CD4-positive, alpha-beta T cell treated with Interleukin-15 for 4 hours (primary cell): ENCODE measurements at places on chromosomes 13 and 19.

GRCh38 chr19:13252569-13253335 lies 102.5 kb downstream of the IER2 start:
- DNase-seq: no peak

GRCh38 chr13:36006347-36006746 lies 124.8 kb downstream of the DCLK1 start:
- no peak for DNase-seq

GRCh38 chr19:10861103-10861651 lies 10.2 kb upstream of the CARM1 start:
- no peak for DNase-seq

DNA sequence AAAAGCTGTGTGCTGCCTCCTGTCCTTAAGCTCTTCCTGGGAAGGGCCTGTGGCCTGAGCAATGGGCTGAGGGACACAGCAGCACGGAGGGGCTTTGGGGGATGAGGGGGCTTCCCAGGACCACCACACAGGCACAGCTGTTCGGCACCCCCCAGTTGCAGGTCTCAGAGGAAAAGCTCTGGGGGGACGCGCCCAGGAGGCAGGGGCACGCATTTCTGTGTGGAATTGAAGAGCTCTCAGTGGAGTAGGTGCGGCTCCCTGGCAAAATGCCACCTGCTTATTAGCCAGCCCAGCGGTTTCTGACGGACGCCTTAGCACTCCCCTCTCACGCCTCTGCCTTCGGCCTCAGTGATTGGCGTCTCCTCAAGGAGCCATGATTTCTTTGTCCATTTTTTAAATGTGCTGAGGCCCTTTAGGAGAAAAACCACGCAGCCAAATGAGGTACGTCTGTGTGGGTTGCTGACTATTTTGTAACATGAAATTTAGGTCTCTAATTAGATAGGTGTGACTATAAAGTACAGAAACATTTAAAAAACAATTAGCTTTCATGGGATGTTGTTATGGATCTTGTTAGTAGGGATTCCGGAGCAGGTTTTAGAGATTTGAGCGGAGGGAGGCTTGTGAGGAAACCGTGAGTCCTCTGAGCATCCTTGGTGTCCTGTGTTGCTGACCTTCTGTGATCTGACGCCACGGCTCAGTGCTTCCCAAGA lies 4.0 kb downstream of the MCF2L start:
- no peak for DNase-seq

DNA sequence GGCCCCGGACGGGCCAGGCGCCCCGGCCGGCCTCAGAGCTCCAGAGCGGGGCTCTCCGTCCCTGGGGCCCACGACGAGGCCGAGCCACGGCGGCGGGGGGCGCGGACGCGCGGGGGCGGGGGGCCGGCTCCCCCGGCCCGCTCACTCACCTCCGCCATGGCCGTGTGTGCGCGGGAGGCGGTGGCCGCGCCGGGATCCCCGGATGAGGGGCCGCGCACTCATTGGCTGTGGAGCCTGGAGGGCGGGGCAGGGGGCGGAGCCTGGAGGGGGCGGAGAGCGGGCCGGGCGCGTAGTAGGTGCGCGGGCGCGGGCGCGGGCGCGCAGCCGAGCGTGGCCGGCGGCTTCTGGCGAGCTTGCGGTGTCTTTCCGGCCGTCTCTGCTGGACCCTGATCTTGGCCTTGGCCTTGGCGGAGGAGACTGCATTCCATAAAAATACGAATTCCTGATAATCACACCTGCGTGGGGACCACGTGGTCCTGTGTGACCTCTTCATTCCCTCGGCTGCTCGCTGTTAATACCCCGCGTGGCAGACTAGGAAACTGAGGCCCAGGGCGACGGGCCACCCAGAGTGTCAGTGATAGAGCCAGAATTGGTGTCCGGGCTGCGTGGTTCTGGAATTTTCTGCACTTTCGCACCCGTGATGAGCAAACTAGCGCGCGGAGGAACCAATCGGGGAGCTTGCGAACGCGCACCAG lies at the start of gene MIER2:
Gene MIER2, minus strand, starts transcription at position 172 of the 695 bp plus-strand sequence. Its CDS starts 14 bp downstream, at position 158.
- peak; percentile 91 for DNase-seq

GRCh38 chr13:75902166-75903104 lies 266.3 kb downstream of the LMO7 start:
- no peak for DNase-seq

DNA sequence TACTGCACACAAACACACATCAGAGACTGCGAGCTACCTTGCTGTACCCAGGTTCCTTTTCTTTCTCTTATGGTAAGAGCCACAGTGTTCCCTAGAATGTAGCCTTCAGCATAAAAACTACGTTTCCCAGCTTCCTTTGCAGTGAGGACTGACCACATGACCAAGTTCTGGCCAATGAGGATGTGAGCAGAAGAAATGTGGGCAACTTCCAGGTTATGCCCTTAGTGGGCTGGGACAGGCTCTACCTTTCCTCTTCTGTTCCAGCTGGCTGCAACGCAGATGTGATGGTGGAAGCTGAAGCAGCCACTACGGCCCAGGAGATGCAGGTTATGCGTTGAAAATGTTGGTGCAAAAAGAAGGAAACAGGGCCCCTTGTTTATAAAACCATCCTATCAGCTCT lies 27.5 kb downstream of the VRK3 start:
- DNase-seq: peak; percentile 14

GRCh38 chr13:47415048-47415447 lies 518.2 kb upstream of the HTR2A start:
- no peak for DNase-seq

- DNase-seq: no peak
Measured at GRCh38 chr19:13097463-13098258, 5.0 kb downstream of the LYL1 start.

DNA sequence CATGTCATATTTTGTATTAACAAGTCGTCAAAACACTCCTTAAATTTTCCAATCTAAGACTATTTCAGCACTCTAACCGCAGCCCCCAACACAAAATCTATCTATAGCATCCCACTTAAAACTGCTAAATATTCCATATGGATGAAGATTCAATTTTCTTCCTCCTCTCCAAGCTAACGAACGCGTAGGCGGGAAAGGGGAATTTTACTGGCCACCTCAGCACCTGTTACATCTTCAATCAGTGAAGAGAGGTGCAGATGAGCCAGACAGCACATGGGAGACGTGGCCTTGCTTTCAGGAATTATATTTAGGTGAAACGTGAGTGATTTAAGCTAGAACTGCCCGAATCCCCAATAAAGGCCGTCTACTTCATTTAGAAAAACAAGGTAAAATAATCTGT lies 1.1 kb downstream of the RBM26 start:
- DNase-seq: no peak

DNA sequence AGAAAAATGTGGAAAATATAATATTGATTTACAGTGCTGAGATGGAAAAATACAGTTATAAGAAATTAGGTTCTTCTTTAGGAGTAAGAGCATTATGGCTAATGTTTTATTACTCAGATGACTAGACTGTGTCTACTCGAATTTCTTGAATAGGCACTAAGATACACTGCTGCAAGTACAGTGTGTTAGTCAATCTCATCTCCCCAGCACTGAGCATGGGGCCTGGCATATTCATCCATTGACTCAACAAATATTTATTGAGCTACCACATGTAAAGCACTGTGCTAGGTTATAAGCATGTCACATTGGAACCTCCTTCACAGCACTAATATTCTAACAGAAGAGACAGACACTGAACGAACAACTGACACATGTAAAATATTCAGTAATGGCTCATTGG lies 242.5 kb upstream of the GPC6 start:
- no peak for DNase-seq

DNA sequence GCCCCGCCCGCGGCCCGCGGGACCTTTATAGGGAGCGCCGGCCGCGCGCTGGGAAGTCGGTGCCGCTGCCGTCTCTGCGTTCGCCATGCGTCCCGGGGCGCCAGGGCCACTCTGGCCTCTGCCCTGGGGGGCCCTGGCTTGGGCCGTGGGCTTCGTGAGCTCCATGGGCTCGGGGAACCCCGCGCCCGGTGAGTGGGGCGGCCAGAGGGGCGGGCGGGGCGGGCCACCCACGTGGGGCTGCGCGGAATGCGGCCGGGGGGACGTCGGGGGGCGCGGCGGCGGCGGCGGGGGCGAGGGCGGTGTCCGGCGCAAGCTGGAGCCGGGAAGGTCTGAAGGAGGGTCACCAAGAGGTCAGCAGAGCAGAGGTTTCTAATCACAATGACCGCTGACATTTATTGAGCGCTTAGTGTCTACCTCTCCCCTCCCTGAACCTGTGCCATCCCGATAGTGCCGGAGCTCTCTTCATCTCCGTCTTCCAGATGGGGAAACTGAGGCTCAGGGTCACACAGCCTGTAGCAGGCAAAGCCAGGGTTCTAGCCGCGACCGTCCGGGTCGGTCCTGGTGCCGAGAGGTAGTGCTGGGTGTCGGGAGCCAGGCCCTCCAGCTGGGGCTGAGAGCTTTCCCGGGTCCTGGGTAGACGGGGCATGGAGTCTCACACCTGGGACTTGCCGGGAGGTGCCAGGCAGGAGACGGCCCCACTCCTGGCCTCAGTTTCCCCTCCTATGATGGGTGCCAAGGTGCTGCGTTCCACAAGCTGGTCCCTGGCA lies at the start of gene FSTL3:
Gene FSTL3, plus strand, starts transcription at position 54 of the 767 bp plus-strand sequence. Its CDS starts 32 bp downstream, at position 86.
- no peak for DNase-seq

DNA sequence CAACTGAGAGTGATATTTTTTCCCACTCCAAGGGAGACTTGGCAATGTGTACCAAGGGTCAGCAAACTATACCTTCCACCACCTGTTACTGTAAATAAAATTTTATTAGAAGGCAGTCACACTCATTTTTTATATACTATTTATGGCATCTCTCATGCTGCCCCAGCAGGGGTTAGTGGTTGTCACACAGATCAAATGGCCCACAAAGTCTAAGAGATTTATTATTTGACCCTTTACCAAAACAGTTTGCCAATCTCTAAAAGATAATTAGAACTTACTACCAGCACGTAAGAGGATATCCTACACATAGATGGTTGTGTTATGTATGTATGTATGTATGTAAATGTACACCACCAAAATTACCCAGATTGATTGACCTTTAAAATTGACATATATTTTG lies 185.1 kb downstream of the PRR20E start:
- DNase-seq: no peak

DNA sequence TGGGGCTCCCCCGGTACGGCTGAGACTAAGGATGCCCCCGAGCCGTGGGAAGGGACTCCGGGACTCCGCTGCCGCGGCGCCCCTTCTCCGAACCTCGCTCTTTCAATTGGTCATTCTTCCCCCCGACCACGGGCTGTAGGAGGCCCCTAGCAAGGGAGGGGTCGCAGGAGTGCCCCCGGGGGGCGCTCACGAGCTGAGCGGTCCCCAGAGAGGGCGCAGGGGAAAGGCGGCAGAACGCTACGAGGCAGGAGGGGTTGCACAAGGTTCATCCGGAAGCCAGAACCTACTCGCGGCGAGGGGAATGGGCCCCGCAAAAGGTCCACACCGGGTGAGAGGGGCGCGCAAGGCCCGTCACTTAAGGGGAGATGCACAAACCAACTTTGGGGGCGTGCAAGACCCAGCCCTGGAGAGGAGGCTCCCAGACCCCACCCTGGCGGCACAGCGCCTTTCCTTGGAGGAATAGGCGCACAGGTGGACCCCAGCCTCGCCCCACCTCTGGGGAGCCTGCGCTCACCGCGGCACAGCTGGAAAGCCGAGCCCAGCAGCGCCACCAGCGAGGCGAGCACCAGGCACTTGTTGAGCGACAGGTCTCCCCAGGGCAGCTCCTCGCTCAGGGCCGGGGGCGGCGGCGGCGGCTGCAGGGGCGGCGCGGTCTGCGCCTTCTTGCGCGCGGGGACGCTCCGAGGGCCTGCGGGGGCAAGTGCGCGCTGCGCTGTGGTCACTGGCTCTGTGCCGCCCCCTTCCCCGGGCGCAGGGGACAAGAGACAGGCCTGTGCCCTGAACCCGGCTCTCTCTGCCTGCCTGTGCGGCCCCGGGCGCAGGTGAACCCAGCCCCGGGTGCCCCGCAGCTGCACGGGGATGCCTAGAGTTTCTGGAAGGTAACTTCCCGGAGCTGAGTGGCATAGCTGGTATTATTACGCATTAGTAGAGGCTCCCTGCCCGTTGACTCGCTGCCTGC lies 2.8 kb downstream of the JSRP1 start:
- peak; percentile 45 for DNase-seq

GRCh38 chr19:46970815-46971214 lies 48.8 kb upstream of the NPAS1 start:
- DNase-seq: no peak

- DNase-seq: no peak
Measured at GRCh38 chr19:13001502-13002165, 6.4 kb downstream of the NFIX start.

DNA sequence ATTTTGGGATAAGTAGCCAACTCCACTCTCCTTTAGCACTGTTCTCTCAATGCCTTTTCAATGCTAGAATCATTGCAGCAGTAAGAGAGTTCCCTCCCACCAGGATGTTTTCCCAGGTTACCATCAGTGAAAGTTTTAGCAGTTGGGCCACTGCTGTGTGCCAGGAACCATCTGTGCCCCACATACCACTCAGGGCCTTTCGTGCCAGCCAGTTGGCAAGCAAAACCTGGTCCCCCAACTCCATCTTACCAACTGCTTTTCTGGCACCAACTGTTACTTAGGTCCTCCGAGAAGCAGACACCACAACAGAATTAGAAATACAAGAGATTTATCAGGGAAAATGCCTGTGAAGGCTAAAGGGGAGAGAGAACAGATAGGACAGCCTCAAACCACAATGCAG lies 533.4 kb upstream of the NBEA start:
- DNase-seq: no peak

- no peak for DNase-seq
Measured at GRCh38 chr13:36251526-36251925, 37.2 kb upstream of the SOHLH2 start.

- no peak for DNase-seq
Measured at GRCh38 chr13:32125751-32126150, 94.2 kb downstream of the FRY start.

DNA sequence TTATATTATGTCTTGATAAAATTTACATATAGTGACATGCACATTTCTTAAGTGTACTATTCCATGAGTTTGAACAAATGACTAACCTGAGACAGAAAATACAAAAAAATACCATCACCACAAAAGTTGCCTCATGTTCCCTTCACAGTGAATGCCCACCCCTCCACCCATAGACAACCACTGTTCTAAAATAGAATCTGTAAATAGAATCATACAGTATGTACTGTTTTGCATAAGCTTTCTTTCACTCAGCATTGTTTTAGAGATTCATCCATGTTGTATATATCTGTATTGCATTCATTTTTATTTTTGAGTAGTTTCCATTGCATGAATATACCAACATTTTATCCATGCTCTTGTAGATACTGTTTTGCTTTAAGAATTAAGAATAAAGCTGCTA lies 23.3 kb upstream of the RBM26 start:
- no peak for DNase-seq

- no peak for DNase-seq
Measured at GRCh38 chr13:26787961-26788360, 27.4 kb upstream of the GPR12 start.

DNA sequence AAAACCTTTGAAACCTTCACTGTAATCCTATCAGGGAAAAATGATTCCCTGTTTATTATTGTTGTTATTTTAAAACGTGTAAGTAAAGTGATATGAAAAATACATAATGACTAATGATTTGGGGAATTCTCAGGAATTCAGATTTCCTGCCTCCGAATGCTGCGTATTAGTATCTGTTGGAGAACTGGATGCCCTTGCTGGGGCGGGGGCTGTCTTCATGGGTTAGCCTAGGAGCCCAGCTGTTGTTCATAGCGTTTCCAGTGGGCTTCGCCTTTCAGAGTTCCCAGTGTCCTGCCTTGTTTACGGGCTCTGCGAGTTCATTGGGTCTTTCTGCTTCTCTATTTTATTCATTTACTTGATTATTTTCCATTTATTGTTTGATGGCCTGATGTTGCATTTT lies 18.4 kb downstream of the NAXD start:
- DNase-seq: no peak
